Upper lobe of right lung (tissue), 1 donor: ENCODE measurements at places on chromosomes 2 and 18.

DNA sequence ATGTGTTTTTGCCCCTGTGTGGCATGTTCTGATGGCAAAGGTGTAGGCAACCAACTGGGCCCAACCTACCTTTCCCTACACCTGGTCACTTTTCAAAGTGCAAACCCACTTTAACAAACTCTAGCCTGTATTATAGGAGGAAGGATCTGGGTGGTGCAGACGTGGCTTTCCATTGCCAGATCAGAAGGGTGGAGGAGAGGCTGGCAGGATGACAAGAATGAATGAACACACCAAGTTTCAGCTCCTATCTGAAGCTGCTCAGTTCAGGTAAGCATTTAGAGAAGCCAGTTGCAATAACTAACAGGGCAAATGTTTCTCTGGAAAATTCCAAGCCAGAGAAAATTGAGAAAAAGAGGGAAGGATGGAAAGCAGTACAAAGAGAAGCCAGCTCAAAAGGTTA, 707 bp upstream of the SERPINB7 start:
- no peak for DNase-seq

GRCh38 chr2:223314811-223315210, 262.8 kb downstream of the KCNE4 start:
- DNase-seq: no peak

- no peak for DNase-seq
These were observed 294.5 kb upstream of the REV1 start for GRCh38 chr2:99784282-99784681.

GRCh38 chr2:98697651-98698337, 33.1 kb downstream of the MGAT4A start:
- no peak for DNase-seq
